ENCODE measurements at places on chromosomes 16 and 17.

DNA sequence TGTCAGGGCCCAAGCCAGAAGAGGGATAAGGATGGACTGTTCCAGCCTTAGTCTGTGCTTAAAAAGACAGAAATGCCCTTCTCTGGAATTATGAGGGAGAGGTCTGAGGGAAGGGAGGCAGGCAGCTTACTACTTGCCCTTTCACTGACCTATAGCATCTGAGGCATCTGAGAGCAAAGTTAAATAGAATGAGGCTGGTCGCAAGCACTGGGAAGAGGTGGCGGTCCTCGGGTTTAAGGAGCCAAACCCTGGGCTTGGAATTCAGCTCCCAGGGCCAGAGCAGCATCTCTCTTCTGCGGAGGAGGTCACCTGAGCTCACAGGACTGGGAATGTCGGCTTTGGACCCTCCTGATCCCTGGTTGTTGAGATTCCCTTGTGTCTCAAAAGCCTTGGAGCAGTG, 3.1 kb upstream of the LIMD2 start:
- no peak for DNase-seq

GRCh38 chr17:48995974-48996721, 1.0 kb upstream of the IGF2BP1 start:
- DNase-seq = peak; percentile 58

DNA sequence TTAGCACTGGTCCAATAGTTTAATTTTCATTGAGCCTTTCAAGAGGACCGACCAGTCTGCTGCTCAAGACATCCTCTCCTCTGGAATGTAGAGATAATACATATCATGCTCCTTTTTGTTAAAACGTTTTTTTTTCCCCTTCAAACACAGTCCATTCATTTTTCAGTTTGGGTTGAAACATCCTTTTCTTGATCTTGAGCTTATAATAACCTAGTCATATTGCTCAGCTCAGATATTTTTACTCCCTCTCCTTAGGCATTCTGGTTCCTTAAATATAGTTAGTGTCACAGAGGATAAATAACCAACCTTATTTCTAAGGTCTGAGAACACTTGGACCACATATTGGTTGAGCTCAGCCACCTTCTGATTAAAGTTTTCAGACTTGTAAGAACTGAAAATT, 12.8 kb downstream of the ANKRD40CL start:
- DNase-seq = no peak

GRCh38 chr16:27863377-27863776, 200.1 kb downstream of the GSG1L start:
- DNase-seq = no peak

- no peak for DNase-seq
Measured at GRCh38 chr17:14859542-14859941, 405.6 kb downstream of the PMP22 start.

- DNase-seq = no peak
Measured at GRCh38 chr17:45940293-45940692, 45.9 kb downstream of the MAPT start.

DNA sequence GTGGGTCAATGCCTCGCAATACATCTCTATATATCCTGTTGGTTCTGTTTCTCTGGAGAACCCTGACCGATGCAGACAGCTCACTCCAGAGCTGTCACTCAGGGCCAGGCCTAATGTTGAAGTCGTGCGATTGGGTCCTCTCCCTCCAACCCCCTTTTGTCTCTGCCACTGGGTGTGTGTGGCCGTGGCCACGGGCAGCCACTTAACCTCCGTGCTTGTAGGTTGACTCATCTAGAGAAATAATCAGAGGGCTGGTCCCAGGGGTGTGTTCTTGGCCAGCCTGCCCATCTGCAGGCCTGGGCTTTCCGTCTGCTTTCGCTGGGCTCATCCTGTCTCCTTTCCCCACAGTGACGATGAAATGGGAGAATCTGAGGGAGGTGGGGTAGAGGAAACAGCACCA, 7.4 kb downstream of the ADAD2 start:
- DNase-seq = peak; percentile 88

- DNase-seq = no peak
Measured at GRCh38 chr17:58265902-58266875, 14.5 kb downstream of the MPO start.

DNA sequence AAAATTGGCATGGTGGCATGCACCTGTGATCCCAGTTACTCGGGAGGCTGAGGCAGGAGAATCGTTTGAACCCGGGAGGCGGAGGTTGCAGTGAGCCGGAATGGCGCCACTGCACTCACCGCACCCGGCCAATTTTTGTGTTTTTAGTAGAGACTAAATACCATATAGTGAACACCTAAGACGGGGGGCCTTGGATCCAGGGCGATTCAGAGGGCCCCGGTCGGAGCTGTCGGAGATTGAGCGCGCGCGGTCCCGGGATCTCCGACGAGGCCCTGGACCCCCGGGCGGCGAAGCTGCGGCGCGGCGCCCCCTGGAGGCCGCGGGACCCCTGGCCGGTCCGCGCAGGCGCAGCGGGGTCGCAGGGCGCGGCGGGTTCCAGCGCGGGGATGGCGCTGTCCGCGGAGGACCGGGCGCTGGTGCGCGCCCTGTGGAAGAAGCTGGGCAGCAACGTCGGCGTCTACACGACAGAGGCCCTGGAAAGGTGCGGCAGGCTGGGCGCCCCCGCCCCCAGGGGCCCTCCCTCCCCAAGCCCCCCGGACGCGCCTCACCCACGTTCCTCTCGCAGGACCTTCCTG, at the start of gene HBQ1:
HBQ1 (plus strand) TSS at position 359 of the 575 bp plus-strand sequence; CDS start at position 387, 28 bp downstream.
- DNase-seq = peak; percentile 72

- DNase-seq = no peak
Measured at GRCh38 chr16:622920-623280, 7.9 kb upstream of the WFIKKN1 start.

GRCh38 chr17:78729641-78730040, 52.4 kb downstream of the CYTH1 start:
- DNase-seq = no peak

DNA sequence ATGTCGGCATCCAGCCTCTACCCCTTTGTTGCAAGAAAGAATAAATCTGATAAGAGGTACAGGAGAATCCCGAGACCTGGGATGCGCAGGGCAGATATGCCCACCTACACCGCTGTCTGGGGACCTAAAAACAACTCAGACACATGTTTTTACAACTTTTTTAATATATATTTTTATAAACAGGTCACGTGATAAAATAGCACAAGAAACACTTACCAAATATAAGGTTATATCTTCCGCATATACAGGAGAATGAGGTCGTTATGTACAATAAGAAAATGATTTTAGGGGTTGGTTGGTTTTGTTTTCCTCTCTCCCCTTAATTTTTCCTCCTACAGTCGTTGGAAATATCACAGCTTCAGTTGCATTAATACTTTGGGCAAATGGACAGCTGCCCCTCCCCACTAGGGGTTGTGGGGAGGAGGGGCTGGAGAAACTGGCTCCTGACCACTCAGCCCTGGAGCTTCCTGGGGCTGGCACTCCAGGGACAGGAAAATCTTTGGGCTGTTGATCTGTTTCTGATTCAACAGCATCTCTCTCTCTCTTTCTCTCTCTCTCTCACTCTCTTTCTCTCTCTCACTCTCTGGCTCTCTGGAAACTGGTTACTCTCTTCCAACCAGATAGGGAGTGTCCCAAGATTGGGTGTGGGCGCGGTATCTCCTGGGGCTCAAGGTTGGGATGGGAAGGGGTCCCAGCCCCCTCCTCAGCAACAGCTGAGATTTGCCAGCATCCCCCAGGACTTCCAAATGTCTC, 2.3 kb upstream of the WDR24 start:
- no peak for DNase-seq

DNA sequence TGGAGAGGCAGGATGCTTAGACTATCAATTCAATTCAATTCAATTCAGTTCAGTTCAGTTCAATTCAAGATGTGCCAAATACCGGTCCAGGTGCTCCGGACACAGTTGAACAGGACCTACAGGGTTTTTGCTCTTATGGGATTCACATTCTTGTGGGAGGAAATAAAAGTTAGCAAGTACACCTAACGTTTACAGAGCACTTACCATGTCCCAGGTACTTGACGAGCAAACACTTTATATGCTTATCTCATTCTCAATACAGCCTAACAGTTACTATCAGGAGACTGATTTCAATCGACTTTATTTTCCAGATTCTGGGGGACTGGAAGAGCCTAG, 467 bp upstream of the GDE1 start:
- DNase-seq = no peak

DNA sequence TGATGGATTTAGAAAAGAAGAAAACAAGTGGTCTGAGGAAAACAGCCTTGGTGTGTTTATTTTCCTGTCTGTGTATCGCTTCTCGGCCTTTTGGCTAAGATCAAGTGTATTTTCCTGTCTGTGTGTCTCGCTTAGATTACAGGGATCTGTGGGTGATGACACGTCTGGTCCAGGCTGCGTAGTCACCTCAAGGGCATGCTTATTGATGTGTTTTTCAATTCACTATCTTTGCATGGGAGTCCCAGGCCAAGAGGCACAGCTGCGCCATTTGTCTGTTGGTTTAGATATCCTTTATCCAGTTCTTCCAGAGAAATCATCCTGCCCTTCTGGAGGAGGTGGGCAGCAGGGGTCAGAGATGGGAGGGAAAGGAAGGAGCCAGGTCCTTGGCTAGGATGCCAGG, 47.1 kb upstream of the STH start:
- no peak for DNase-seq

DNA sequence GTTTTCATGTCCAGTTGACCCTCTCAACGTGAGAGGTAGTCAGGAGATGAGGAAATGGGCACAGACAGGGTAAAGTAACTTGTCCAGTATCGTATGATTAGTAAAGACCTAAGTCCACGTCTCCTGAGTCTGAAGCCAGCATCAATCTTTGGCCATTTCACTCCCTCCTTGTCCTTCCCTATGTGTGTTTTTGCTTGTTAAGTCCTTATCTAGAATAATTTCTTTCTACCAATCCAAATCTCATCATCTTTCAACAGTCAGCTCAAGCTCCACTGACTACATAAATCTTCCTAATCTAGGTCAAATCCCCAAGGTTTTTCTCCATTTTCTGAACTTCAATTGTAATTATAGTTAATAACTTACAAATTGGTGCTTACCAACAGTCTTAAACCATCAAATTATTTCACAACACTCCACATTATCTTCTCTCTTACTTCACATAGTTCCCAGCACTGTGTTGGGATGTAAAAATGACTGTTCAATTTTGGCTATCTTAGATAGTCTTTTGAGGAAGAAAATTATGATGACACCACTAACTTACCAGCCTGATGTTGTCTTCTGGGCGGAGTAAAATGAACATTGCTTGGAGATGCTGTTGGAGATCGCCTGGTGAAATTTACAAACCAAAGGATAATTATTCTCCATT, 72.3 kb upstream of the CORO6 start:
- no peak for DNase-seq

DNA sequence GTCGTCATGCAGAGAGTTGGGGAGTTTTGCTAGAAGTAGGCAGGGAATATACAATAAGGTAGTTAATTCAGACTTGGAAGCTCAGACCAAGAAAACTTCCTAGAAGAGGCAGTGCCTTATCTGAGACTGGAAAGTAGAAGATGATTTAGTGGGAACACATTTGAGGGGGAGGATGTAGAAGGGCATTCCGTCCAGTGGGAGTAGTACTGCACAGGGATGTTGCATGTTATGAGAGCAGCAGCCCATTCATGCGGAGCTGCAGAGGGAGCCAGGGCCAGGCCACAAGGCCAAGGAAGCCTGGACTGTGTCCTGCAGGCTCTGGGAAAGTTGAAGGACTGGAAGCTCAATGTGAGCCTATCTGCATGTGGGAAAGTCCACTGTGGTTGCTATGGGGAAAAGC, 344.5 kb upstream of the EEF2KMT start:
- DNase-seq = no peak

DNA sequence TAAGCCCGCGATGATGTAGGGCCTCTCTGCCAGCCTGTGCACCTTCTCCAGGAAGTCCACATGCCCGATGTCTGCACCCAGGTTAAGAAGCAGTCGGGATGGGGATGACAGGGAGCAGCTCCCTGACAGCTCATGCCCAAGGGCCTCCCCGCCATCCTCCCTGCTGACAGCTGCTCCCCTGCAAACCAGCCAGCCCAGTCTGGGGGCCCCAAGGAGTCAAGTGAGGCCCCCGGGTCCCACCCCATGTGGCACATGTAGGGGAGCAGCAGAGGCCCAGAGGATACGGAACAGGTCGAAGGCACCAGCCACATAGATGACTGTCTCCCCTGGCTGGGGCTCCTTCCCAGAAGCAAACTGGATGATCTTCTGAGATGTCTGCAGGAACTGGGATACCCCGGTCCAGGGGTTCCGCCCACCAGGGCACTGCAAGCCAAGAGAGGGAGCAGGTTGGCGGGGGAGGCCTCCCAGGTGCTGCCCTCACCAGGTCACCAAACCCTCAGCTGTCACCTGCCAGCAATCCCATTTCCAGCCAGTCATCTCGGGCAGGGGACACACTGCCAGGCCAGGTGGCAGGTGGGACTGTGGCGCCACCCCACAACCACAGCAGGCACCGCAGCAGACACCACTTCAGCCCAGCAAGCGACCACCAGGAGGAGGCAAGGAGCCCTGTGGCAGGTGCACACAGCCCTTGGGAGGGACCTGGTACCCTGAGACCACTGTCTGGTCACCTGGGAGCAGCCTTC, 4.6 kb downstream of the PCYT2 start:
- DNase-seq = no peak

DNA sequence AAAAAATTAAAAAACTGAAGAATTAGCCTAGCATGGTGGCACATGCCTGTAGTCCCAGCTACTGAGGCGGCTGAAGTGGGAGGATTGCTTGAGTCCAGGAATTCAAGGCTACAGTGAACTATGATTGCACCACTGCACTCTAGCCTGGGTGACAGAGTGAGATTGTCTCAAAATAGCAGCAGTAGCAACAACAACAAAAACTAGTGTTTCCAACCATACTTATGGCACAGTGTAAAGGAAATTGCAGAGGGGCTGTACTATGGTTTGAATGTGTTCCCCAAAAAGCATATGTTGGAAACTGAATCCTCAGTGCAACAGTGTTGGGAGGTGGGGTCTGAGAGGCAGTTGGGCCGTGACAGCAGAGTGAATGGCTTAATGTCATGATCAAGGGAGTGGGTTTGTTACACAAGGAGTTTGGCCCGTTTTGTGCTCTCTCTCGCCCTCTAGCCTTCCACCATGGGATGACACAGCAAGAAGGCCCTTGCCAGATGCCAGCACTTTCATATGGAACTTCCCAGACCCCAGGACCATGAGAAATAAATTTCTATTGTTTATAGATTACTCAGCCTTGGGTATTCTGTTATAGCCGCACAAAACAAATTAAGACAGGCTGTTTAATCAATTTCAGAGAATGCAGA, 70.0 kb downstream of the PGS1 start:
- DNase-seq = no peak

DNA sequence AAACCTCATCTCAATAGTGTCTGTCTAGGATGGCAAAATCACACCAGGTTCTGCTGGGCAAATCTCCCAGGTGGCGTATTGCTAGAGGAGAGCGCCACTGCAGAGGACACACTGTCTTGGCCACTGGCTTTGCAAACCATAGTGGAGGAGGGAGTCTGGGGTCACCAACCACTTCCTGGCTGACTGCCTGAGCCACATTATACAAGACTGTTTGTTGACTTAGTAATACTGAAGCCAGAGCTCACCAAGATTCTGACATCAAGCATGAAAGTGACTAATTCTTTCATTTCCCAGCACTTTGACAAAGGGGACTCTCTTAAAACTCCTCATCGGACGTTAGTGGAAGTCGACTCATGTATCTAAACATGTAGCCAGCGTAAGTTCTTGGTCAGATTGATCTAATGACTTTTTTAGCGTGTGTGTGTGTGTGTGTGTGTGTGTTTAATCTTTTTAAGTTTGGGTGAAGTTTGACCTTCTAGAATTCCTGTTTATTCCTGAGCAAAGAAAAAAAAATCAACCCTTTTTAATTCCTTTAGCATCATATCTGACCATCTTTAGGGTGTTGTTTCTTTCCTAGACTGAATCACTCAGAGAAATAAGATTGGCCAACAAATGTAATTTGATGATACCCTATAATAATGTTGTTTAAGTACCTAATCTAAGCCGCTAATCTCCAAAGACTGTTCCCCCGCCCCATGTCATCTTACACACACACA, 13.7 kb downstream of the PITPNC1 start:
- peak; percentile 81 for DNase-seq

All from hepatic stellate cell (primary cell).